H9 (cell line): ENCODE measurements at places on chromosomes 1 and 21. TPM values are rescaled to one million over a fixed set of nuclear protein-coding genes. Genes with fewer than 3 reads are reported as not detected.

DNA sequence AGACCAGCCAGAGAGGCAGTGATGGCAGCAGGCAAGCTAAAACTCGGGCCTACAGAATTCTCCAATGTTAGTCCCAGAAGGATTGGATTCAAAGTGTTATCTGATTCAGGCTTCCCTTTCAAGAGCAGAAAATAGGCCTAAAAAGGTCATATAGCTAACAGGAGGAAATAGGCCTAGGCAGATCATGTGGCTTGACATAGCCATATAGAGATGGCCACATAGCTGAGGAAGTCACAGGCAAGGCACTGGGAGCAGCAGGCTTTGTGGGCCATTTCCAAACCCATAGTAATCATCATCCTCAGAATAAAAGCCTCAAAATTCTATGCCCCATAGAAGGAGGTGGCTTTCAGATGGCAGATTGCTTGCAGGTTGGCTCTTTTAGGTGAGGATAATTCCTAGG is 29.0 kb upstream of the LMO4 start:
- no peak overlapping the region for H3K27ac ChIP-seq
- no peak for DNase-seq

- no peak for DNase-seq
- H3K27ac ChIP-seq: no peak overlapping the region
- H3K4me1 ChIP-seq: no peaks in the 10 kb centered on the region
- H3K27me3 ChIP-seq: no peaks in the 10 kb centered on the region; the same call in 1 of the 2 replicates
- H3K36me3 ChIP-seq: peaks cover 8% of the 10 kb centered on the region; the same call in 2 of the 3 replicates
These were observed 120.1 kb upstream of the SGIP1 start for GRCh38 chr1:66413838-66414175.

GRCh38 chr21:29078869-29079767 is 5.7 kb upstream of the CCT8 start:
- H3K27ac ChIP-seq: no peak overlapping the region
- no peak for DNase-seq
- H3K4me1 ChIP-seq: no peaks in the 10 kb centered on the region
- no peak overlapping the region for H3K4me3 ChIP-seq
- H3K27me3 ChIP-seq: no peaks in the 10 kb centered on the region

The TDRKH gene
- 24.0 and 24.1 TPM in 2 replicates for total RNA-seq
